ENCODE measurements at places on chromosomes 1 and 21. TPM values are rescaled to one million over a fixed set of nuclear protein-coding genes. Genes with fewer than 3 reads are reported as not detected.

GRCh38 chr1:155254714-155255242 lies 505 bp downstream of the ENTREP3 start:
- DNase-seq: no peak

DNA sequence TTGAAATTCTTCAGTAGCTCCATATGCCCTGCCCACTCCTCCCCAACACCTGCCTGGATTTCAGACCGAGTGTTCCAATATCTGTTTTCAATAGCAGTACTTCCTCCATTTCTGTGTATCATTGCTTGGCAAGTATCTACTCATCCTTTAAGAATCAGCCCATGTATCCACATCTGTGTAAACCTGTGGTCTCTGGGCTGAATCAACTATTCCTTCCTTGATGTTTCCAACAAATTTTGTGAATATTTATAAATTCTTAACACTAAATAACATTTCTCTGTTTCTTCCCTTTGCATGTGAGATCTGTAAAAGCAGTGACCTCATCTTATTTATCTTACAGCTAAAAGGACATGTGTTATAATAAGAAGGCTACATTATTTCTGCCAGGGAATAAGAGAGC lies 26.0 kb upstream of the UAP1 start:
- no peak for DNase-seq

DNA sequence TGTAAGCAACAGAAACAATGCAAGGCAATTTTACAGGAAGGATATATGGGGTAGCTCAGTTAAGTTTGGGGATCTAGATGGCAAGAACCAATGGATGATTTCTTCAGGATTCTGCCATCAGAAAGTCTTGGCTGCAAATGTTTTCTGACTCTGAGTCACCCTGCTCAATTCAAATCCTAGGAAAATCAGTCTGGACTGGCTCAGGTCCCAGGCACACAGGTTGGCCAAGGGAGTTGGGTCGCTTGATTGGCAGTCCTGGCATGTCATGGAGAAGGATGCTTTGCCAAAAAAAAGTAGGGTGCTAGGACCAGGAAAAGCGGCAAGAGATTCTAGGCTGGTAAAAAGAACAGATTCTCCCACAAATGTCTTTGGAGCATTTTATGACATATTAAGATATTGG lies 28.9 kb upstream of the S1PR1 start:
- DNase-seq: no peak

DNA sequence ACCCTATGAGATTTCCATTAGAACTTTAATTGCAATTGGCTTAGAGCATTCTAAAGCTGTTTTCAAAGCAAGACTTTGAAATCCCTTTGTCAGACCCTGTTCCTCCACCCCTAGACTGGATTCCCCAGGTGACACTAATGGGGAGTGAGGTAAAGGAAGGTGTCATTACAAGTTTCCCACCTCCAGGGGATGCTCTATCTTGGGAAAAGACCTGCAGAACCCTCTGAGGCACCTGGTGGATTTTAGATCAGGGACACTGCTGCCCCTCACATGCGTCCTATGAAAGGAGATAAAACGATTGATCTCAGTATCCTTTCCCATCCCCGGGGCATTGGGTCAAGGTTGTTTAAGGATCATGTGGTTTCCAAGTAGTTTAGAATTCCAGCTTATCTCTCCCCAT lies 80.3 kb upstream of the RGS4 start:
- no peak for DNase-seq

- no peak for DNase-seq
These were observed 53.9 kb downstream of the CYYR1 start for GRCh38 chr21:26519142-26519541.

DNA sequence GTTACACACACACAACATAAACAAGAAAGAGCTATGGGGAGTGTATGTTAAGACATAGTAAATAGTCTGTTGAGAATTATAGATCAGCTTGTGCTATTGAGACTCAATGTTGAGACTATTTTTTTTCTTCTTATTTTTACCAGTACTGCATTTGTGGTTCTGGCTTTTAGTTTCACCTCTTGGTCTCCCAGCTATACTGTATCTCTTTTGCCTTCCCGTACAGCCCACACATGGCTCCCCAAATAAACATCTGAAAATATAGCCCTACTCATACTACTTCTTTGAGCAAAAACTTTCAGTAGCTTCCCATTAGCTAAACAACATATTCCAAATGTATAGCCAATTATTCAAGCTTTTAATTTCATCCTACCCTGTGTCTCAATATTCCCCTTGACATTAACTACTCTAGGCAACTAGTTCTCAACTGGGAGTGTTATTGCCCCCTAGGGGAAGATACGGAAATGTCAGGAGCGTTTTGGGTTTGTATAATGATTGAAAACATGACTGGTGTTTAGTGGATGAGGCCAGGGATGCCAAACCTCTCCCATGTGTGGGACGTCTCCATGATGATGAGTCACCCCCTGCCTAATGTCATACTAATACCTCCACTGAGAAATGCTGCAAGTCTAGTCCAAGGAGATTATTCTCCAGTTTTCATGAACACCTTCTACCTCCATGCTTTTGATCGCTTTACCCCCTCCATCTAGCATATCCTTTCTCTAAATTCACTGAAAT lies 6.8 kb downstream of the RPE65 start:
- DNase-seq: peak; percentile 55

GRCh38 chr1:239861985-239862384 lies 229.7 kb upstream of the FMN2 start:
- no peak for DNase-seq

DNA sequence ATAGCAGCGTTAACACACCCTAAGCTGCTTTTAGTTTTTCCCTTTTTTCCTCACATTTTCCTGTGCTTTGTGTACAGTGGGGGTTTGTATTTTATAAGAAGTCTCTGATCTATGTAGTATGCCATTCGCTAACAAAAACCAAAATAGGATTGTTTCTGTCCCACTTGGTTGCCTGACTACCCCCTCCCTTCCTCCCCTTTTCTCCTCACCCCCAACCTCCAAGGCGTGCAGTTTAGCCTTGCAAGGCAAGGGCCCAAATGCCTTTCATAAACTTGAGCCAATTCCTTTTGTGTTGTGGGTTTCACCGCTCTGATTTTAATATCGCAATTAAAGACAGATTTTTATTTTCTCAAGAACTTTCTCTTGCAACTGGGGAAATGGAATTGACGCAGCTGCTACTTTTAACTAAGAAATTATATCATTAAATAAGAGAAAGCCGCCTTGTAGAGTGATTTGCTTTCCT lies 276.9 kb downstream of the TM2D1 start:
- no peak for DNase-seq

GRCh38 chr1:13487143-13487868 lies 26.5 kb downstream of the LRRC38 start:
- DNase-seq: no peak

DNA sequence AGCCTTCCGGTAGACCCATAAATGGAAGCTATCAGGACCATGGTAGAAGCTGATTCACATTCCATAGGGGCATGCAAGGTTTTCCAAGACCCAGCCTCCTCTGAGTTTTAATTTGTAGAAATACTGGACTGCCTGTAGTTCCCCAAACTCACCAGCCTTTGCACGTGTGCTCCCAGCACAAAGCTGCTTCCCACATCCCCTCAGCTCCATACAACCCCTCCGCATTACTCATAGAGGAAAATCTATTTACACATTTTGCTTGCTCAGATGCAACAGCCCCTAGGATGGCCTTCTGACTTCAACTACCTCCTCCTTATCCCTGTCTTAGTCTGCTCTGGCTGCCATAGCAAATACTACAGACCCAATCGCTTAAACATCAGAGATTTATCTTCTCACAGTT lies 336.2 kb downstream of the SETD4 start:
- DNase-seq: no peak

DNA sequence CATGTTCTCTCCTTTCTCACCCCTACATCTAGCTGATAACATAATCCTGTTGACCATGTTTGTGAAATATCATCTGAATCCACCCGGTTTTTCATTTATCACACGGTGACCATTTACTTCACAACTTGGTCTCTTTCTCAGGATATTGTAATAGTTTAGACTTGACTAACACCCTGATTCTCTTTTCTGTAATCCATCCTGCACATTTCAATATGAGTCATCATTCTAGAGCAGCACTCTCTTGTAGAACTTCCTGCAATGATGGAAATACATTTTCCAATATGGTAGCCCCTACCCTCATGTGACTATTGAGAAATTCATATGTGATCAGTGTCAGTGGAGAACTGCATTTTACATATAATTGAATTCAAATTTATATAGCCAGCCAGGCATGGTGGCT lies 2.3 kb upstream of the JAM2 start:
- DNase-seq: no peak

DNA sequence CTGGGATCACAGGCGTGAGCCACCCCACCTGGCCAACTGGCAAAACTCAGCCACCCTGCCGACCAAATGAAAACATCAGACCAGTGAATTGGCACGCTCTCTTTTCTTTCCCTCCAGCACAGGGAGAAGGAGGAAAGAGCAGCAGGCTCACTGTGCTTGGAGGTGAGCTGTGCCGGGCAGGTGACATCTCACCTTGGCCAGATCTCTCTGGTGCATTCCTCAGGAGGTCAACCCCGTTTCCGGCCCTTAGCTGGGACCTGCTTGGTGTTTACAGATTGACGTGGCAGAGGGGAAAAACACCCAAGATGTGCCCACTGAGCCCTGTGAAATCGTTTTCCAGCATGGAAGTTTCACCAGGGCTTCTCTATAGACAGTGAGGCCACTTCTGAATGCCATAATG lies 45.1 kb downstream of the TMEM51 start:
- no peak for DNase-seq

- DNase-seq: no peak
These were observed 11.3 kb upstream of the LRRC8D start for GRCh38 chr1:89809556-89809955.

DNA sequence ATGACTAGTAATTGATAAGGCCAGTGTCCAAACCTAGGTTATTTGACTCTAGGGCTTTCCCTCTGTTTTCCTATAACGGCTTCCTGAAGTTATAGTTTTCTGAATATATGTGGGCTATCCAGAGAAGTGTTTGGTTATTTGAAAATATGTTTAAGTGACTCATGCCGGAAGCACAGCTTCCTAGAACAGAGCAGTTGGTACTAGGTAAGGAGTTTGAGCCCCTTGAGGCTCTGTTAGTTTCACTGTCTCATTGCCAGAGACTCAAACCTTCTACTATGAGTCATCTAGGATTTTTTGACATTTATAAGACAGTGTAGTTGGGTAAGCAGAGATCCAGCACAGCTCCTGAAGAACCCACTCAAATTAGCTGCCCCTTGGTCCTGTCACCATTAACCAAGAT lies 27.1 kb upstream of the LEPR start:
- DNase-seq: no peak

DNA sequence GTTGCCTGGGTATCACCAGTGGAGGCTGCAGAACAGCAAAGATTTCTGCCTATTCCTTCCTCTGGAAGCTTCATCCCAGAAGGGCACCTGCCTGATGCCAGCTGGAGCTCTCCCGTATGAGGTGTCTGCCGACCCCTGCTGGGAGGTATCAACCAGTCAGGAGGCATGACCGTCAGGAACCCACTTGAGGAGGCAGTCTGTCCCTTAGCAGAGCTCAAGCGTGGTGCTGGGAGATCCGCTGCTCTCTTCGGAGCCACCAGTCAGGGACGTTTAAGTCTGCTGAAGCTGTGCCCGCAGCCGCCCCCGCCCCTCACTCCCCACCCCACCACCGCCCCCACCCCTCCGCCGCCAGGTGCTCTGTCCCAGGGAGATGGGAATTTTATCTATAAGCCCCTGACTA lies 23.1 kb upstream of the HFM1 start:
- DNase-seq: no peak

DNA sequence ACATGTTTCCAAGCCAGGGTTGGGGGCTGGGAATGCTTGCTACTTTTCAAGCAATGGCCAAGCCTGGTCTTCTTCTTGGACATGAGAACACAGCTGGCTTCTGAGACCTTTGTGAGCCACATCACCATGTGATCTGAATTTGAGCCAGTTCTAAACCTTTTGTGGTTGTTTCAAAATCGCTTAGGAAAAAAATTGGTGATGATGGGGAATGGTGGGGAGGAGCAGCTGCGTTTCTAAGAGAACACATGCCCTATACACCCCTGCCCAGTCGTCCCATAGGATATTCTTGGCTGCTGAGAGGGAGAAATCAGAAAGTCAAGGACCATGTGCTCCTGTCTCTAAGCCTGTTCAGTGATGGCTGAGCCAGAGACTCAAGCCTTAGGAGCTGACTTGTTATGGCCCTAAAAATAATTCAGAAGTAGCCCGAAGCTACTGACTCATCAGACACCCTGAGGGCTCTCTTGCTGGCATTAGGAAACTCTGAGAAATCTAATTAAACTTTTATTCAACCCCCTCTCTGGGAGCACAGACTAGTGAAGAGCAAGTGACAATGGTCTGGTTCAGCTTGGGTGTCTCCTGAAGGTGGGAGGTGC lies 30.5 kb downstream of the CCDC185 start:
- no peak for DNase-seq

GRCh38 chr1:89724369-89725010 lies 91.6 kb downstream of the LRRC8C start:
- no peak for DNase-seq

DNA sequence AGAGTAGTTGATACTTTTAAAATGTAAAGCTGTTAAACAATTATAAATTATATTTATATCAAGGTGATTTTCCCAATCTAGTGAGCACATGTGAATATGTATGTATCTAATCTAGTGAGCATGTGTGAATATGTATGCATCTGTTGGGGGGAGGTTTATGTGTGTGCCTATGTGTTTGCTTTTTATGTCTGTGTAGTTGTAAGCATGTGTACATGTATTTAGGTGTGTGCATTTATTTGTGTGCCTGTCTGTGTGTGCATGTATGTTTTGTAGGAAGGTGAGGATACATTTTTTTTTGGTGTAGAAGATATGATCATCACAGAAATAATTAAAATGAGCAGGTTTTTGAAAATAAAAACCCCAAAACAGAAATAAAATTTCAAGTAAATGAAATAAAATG lies 318.9 kb upstream of the CHRM3 start:
- DNase-seq: no peak

PALMD gene
- 12.9 TPM for polyA plus RNA-seq

AGRN gene
- polyA plus RNA-seq: 48.9 TPM

S100A16 gene
- polyA plus RNA-seq: 126 TPM

AMY2B gene
- 6.6 TPM for polyA plus RNA-seq

OR14K1 gene
- polyA plus RNA-seq: not detected

OR10J1 gene
- 8.3 TPM for polyA plus RNA-seq

ZC3H11A gene
- 84.5 TPM for polyA plus RNA-seq

MAN1C1 gene
- 14.8 TPM for polyA plus RNA-seq

OR2M7 gene
- polyA plus RNA-seq: not detected

CELA3B gene
- polyA plus RNA-seq: 0.34 TPM

GBP1 gene
- polyA plus RNA-seq: 21.5 TPM

RGS4 gene
- polyA plus RNA-seq: 8.9 TPM
